ENCODE measurements at places on chromosomes 5 and 9. TPM values are rescaled to one million over a fixed set of nuclear protein-coding genes. Genes with fewer than 3 reads are reported as not detected.
A peak's percentile ranks its signal among the peaks of the same experiment; 100 is the strongest.

DNA sequence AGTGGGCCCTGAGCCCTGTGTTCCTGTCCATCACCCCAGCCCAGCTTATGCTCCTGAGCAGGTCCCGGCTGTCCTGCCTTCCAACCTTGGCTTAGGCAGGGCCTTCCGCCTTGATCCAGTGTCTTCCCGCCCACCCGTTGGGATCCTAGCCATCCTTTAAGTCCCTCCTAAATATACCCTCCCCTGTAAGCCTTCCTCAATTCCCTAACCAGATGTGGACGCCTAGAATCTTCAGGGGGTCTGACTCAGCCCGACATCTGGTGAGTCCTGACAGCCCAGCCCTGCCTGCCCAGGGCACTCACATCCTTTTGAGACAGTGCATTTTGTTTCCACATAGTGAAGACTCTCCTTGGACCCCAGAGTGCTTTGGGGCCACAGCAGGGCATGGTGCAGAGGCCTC lies 23.7 kb downstream of the SLC6A7 start:
- H3K27ac ChIP-seq = no peak overlapping the region
- no peak overlapping the region for H3K4me3 ChIP-seq
- H3K27me3 ChIP-seq = no peaks in the 10 kb centered on the region
- DNase-seq = no peak

DNA sequence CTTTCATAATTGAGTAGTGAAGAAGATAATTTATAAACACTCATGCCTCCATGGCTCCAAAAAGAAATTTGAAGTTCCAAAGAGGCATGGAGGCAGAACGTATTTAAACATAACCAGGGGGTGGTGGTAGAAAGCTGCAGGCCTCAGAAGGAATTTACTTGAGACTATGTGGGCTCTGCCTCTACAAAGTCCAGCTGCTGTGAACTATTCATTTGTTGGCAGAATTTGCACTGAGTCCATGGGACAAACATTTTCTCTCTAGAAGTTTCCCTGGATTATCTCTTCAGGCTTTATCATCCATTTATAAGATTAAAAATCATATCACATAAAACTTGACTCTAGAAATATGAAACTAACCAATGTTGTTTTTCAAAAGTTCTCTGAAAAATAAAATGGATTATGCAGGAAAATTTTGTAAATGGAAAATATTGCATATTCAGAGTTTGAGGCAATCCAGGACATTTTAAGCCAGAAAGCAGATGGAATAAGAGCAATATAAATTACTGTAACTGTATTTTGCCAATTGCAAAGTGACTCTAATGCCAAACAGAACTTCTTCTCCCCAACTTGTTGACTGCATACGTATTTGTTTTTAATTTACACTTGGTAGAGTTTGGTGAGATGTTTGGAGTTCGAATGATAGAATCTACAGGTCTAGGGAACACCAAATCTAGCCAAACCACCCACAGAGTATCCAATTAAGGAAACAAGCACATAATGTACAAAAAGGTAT lies 258.2 kb downstream of the ENC1 start:
- no peak overlapping the region for H3K27ac ChIP-seq
- H3K27me3 ChIP-seq = no peaks in the 10 kb centered on the region
- no peaks in the 10 kb centered on the region for H3K36me3 ChIP-seq
- peaks cover 40% of the 10 kb centered on the region for H3K4me1 ChIP-seq
- no peak overlapping the region for H3K4me3 ChIP-seq

DNA sequence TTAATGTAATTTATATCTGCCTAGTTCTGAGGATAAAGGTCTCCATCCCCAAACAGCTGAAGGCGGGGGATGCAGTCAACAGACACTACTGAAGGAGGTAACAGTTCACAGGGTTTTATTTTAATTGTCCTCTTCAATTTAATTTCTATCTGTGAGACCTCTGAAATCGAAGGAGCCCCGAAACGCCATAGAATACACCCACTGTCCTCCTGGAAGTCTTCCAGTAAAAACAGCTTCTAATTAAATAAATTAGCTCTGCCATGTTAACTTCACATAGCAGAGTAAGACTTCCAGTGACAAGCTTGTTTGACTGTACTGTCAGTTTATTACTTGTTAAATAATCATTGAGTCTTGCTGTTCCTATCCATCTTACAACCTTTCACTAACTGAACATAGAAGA lies 193.5 kb downstream of the SEC61B start:
- no peak overlapping the region for H3K27ac ChIP-seq
- H3K4me3 ChIP-seq = no peak overlapping the region
- DNase-seq = no peak
- H3K36me3 ChIP-seq = no peaks in the 10 kb centered on the region
- H3K4me1 ChIP-seq = no peaks in the 10 kb centered on the region

GRCh38 chr9:128127990-128128835 lies 684 bp upstream of the PTGES2 start:
- no peaks in the 10 kb centered on the region for H3K36me3 ChIP-seq
- H3K4me1 ChIP-seq = peaks cover 17% of the 10 kb centered on the region
- peak; percentile 95 for DNase-seq
- H3K27ac ChIP-seq = peak overlapping the region; percentile 96
- H3K4me3 ChIP-seq = peak overlapping the region; percentile 94
- no peaks in the 10 kb centered on the region for H3K27me3 ChIP-seq

DNA sequence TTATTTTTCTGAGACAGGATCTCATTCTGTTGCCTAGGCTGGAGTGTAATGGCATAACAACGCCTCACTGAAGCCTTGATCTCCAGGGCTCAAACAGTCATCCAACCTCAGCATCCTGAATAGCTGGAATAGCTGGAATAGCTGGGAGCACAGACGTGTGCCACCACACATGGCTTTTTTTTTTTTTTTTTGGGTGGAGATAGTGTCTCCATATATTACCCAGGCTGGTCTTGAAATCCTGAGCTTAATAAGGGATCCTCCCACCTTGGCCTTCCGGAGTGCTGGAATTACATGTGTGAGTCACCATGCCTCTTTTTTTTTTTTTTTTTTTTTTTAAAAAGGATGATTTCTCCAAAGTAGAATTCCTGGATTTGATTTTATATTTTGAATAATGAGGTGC lies 60.7 kb downstream of the NSD1 start:
- no peaks in the 10 kb centered on the region for H3K4me1 ChIP-seq
- DNase-seq = no peak
- no peak overlapping the region for H3K27ac ChIP-seq
- H3K36me3 ChIP-seq = peaks cover 5% of the 10 kb centered on the region
- no peak overlapping the region for H3K4me3 ChIP-seq
- no peaks in the 10 kb centered on the region for H3K27me3 ChIP-seq

- peaks cover 2% of the 10 kb centered on the region for H3K4me1 ChIP-seq
- no peaks in the 10 kb centered on the region for H3K27me3 ChIP-seq
- no peak overlapping the region for H3K4me3 ChIP-seq
- H3K27ac ChIP-seq = no peak overlapping the region
- no peaks in the 10 kb centered on the region for H3K36me3 ChIP-seq
Observed at GRCh38 chr5:64599226-64599625, 91.1 kb upstream of the SHISAL2B start.

SHOC1 gene
- 0.48 TPM for total RNA-seq

FOXD4L5 gene
- 0.25 TPM for total RNA-seq

Measured in lung (tissue), 17 donors.